ENCODE measurements at places on chromosomes 1 and 21. TPM values are rescaled to one million over a fixed set of nuclear protein-coding genes. Genes with fewer than 3 reads are reported as not detected.

The RAB42 gene
- total RNA-seq, result not detected

The GUCA2A gene
- not detected for total RNA-seq

The NR0B2 gene
- total RNA-seq, result not detected

The MYBPHL gene
- not detected for total RNA-seq

The LHX8 gene
- total RNA-seq, result not detected

The TACSTD2 gene
- 1,075 TPM for total RNA-seq

The IRF6 gene
- 198 TPM for total RNA-seq

DNA sequence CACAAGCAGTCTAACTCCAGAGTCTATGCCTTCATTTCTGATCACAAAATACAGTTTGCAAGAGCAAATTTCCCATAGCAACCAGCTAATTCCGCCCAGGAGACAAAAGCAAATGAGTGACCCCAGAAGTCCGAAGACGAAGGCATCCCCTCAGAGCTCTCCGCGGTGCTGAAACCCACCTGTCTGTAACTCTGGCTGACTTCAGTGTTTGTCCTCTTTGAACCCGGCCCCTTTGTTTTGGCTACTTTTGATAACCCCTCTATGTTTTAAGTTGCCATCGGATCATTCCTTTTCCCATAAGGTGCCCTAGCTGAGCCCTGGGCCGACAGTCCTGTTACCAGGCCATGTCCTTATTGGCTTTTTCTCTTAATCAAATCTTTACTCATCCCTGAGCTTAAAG, 515.8 kb downstream of the PTPRU start:
- peak; percentile 50 for DNase-seq

DNA sequence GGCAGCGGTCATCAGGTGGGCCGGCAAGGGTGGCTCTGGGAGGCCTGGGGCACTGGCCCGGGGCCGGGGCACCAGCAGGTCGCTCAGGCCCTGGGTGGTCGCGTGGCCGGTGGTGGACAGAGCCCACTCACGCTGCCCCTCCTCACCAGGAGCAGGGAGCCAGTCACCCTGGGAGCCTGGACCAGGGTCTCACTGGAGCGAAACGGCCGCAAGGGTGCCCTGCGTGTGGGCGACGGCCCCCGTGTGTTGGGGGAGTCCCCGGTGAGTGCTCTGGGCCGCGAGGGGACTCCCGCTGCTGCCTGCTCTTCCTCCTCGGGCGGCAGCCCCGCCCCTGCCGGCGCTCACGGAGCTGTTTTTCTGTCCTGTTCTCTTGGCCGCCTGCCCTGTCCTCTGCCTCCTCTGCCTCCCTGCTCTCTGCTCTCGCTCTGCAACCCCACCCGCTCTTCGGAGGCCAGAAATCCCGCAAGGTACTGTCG, 23.5 kb downstream of the RNF223 start:
- DNase-seq, result no peak

- DNase-seq, result no peak
Observed at GRCh38 chr1:212712451-212713303, 13.0 kb upstream of the BATF3 start.

DNA sequence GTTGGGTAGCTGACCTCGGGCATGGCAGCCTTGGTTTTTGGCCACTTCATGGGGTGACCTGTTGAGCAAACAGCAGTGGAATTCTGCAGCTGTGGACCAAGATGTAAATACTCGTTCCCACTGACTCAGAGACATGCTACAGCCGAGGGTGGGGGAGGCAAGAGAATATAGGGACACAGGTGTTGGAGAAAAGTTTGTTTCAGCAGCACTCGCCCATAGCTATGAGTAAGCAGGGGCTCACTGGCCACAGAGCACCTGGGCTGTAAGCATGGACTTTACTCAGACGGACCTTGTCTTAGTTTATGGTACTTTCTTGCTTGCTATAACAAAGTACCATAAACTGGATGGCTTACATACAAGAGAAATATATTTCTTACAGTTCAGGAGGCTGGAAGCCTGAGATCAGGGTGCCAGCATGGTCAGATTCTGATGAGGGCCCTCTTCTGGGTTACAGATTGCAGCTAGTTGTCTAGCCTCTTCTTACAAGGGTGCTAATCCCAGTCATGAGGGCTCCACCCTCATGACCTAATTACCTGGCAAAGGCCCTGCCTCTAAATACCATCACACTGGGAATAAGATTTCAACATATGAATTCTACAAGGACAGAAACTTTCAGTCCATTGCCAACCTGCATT, 437.2 kb upstream of the DAB1 start:
- DNase-seq, result no peak

- DNase-seq, result no peak
Observed at GRCh38 chr1:85330214-85330631, 53.8 kb upstream of the BCL10 start.

GRCh38 chr1:160836981-160837557, 25.6 kb downstream of the CD244 start:
- no peak for DNase-seq

DNA sequence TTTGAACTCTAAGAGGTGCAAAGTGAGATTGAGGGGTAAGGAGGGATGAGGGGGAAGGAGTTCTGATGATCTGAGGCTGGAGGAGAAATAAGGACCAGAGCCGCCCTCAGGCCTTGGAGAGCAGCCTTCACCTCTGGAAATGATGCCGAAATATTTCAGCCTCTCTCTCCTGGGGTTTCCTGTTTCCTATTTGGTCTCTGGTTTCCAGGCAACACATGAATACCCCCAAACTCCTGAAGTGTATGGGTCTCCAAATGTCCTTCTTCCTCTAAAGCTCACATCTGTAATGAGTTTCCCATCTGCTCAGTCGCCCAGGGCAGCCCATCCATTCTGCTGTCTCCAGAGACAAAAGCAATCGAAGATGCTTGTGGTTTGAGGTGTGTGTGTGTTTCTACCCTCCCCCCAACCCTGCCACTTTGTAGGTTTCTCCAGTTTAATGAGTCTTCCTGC, 52.0 kb upstream of the FAM20B start:
- DNase-seq, result no peak

DNA sequence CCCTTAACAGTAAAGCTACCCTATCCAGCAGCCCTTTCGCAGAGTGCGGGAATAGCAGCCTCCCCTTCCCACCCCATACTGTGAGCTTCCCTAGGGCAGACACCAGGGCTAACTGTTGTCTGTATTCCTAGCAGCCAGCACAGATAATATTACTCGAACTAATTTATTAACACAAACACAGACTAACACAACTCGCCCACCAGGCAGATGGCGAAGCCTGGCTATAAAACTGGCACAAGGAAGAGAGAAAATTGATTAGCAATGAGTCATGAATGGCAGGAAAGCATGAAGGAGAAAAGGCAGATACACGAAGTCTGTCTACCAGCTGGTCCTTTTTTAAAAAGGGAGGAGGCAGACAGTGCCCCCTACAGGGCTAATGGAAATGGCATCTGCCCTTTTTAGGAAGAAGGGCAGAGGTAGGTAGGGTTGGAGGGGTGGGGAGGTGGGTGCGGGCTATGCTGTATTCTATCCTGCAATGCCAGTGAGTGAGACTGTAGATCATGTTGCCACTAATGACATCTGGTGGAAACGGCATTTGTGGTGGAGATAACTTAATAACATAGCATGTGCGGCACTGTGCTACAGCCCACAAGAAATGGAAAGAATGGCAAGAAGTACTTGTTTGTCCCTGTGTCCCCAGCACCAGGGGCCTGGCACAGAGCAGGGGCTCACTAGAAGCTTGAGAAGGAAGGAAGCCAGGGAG, 30.6 kb upstream of the CTPS1 start:
- DNase-seq, result peak; percentile 58

- no peak for DNase-seq
Observed at GRCh38 chr1:175566247-175566646, 177.1 kb downstream of the TNR start.

GRCh38 chr1:100543640-100544039, 5.7 kb downstream of the GPR88 start:
- no peak for DNase-seq

DNA sequence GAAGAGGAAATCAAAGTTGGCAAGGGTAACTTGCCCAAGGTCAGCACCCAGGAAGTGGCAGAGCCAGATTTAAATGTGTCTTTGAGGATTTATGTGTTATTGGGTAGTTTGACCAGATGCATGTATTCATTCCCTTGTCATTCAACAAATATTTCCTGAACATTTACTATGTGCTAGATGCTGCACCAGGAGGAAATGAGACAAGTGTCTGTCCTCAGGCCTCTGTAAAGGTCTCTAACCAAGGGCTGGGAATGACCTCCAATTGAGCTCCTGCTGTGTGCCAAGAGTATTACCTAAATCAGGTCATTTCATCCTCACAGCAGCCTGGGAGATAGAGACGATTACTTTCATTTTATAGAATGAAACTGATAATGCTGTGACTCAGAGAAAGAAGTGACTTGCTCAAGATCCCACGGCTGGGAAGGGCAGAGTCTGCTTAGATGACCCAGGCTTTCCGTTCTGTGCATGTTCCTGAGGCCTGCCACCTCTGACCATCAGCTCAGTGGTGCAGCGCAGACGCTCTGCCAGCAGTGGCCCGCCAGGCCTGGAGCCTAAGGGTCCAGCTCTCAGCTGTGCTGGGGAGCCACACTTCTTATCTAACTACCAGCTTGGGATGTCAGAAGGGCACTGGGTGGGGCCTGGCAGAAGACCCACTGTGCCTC, 3.5 kb upstream of the TTC22 start:
- peak; percentile 53 for DNase-seq

DNA sequence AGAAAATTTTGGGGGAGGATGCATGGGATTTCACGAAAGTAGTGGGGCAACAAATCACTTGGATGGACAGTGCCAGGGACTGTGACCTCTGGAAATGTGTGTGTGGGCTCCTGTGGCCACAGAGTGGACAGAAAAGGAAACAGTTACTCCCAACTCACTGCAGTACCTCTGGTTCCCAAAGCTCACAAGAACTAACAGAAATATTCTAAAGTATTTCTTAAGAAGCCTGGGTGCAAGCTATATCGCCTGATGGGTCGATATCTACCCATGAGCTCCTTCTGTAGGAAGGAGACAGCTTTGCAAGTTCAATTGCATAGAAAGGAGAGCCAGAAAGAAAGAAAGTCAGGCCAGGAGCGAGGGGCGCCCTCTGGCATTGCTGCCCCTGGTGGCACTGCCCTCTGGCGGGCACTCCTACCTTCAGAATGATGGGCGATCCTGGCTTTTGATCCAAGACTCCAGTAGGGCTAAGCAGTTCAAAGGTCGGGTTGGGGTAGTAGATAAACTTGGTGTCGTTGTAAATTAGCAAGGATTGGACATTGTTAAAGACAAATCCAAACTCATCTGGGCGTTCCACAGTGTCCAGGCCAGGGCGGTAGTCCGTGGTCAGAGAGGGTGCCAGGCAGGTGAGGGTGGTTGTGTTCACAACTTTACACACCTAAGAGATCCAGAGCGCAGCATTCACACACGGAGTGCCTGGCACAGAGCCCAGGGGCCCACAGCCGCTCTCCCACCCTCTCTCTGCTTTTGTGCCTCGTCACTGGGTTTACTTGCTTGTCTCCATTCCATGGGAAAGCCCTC, 134.7 kb upstream of the CD34 start:
- DNase-seq, result no peak

DNA sequence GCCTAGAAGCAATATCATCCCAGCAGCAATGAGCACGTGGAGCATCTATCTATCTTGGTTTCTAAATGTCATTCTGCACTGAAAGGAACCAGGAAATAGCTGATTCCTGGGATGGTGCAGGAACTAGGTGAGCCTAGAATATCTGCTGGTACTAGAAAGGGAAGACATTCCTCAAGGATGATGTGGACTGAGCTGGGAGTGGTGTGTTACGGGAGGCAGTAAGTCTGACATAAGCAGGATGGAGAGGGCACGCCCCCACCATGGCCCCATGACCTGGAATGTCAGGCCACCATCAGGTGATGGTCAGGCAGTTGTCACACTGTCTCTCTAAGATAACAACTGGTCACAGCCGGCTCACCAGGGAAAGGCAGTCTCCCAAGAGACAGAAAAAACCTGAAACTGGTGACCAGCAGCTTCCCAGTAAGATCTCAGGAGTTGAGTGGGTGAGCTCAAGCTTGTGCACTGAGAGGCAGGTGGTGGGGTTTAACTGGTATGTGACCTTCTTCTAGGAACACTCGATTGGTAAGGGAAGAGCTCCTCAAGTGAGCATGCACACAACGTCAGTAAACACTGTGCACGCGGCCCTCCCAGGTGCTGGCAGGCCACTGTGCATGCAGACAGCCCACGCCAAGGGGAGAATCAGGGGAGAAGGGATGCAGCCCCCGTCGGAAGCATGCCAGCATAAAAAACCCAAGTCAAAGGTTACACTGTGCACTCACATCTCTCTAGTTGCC, 148.7 kb downstream of the ADSS2 start:
- no peak for DNase-seq

DNA sequence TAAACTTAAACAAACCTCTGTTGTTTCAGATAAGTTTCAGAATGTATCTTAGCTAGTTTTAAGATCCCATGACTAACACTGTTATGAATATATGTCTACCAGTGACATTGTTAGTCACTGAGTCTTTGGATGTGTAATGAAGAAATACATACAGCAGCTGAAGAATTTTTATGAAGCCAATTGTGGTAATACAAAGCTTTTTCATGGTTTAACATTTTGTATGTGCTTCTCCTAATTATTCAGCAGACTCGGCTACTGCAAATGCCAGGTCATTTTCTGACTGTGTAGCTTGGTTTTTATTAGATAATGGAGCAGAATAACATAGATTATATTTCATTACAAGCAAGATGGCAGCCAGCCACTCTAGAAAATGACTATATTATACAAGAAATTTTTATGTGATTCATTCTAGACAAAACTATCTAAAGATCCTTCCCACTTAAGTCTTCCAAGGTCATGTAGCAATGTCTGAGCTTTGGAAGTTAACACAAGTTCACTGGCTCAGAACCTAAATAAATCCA, 147.8 kb downstream of the TNFSF18 start:
- DNase-seq, result no peak

DNA sequence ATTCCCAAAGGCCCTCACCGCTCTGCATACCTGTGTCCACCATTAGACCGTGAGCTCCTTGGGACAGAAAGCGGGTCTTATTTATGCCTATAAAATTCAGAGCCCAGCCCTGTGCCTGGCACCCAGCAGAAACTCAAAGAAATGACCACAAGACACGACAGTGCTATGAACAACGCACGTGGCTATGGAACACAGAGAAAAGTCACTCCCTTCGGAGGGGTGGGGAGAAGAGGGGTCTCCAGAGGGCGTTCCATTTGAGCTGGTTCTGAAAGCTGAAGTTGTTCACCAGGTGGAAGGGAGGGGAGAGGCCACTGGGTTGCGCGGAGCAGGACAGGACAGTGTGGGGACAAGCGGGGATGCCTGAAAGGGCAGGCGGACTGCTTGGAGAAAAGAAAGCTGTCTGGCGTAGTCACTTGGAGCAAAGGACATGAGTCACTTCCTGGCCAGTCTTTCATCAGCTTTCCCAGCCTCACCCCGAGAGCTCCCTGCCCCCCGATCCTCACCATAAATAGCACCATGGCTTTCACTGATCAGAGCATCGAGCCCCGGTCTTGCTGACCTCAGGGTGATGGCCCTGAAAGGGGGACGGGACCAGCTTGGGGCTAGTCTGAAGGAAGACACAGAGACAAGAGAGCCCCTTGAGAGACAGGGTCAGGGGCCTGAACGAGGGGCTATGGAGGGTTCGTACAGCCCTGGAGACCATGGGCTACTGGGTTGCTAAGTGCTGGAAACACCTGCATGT, 28.5 kb downstream of the ECE1 start:
- DNase-seq, result peak; percentile 72

GRCh38 chr1:7621334-7622219, 149.5 kb upstream of the VAMP3 start:
- no peak for DNase-seq

- DNase-seq, result no peak
Observed at GRCh38 chr1:1924849-1925248, 5.8 kb upstream of the TMEM52 start.

GRCh38 chr1:29639156-29639736, 402.9 kb downstream of the PTPRU start:
- DNase-seq, result peak; percentile 7
